ENCODE measurements at places on chromosomes 11 and 22. TPM values are rescaled to one million over a fixed set of nuclear protein-coding genes. Genes with fewer than 3 reads are reported as not detected.

Gene ADAMTS8
- 0.53 TPM for total RNA-seq

Gene TRIM51
- not detected for total RNA-seq

Gene GNAZ
- 1.8 TPM for total RNA-seq

Gene ZBTB16
- 0.13 TPM for total RNA-seq

Gene OR6T1
- not detected for total RNA-seq

Gene FAM83F
- total RNA-seq = not detected

Gene OR10D3
- not detected for total RNA-seq

Gene MS4A15
- total RNA-seq = not detected

Gene TTC36
- total RNA-seq = 0.26 TPM

Gene USP35
- 14.1 TPM for total RNA-seq

Gene SPON1
- total RNA-seq = 4.6 TPM

Gene MYO18B
- 11.1 TPM for total RNA-seq

Gene RSF1
- 39.9 TPM for total RNA-seq

Gene BDNF
- total RNA-seq = 42.3 TPM
